Mesothelial cell of epicardium (in vitro differentiated cells): ENCODE measurements at places on chromosomes 6 and 20. TPM values are rescaled to one million over a fixed set of nuclear protein-coding genes. Genes with fewer than 3 reads are reported as not detected.

DNA sequence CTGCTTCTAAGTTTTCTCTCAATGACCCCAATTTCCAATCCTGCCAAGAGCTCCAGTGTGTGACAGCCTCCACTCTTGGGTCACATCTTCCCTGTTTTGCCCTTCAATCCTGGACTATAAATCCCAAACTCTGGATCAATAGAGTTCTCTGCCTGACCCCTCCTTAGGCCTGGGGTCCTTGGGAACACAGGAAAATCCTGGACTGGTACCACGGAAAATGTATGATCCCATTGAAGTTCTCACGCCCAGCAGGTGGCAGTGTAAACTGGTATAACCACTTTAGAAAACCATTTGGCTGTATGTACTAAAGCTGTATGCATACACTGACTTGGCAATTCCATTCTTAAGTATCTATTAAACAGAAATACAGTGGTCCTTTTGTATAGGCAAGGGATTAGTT, 98.0 kb downstream of the SNAP25 start:
- peaks cover 8% of the 10 kb centered on the region for H3K4me1 ChIP-seq
- H3K27ac ChIP-seq = no peak overlapping the region
- no peak for DNase-seq
- H3K36me3 ChIP-seq = no peaks in the 10 kb centered on the region

GRCh38 chr6:14735956-14736486, 509.8 kb upstream of the JARID2 start:
- peaks cover 6% of the 10 kb centered on the region for H3K4me1 ChIP-seq
- no peak for DNase-seq
- H3K36me3 ChIP-seq = no peaks in the 10 kb centered on the region

DNA sequence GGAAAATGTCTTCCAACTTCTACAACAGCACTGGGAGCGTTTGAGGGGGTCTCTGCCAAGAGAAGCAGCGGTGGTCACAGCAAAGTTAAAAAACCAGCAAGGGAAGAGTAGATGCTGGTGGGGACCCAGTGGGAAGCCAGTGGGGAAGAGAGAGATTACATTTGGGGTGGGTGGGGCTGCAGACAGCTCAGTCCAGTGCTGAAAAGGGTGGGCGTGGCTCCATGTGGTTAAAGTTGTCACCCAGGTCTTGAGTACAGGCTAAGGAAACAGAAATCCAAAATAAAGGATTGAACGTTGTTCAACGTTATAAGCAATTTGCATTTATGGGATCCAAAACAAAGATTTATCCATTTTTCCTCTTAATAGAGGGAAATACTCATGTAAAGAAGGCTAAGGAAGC, 106.3 kb upstream of the LY86 start:
- H3K4me1 ChIP-seq = no peaks in the 10 kb centered on the region
- no peak for DNase-seq
- H3K27me3 ChIP-seq = peaks cover 48% of the 10 kb centered on the region

DNA sequence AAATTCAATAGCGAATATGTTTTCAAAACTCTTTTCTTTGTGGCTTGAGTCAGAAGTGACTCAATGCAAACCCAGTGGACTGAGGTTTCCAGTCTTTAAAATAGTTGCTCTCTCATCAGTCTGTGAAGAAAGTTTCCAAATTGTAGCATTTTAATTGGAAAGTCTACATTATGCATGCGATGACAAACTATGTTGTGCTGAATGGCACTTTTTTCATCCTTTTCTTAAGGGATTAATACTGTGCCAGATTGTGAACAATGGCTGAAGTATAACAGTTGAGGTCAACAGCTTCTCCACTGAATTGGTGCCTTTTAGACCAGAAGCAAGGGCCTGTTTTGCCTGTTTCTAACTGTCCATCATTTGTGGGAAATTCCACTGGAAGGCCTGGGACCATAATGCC, 377.1 kb downstream of the BTBD9 start:
- H3K27me3 ChIP-seq = no peaks in the 10 kb centered on the region
- H3K36me3 ChIP-seq = peaks cover 2% of the 10 kb centered on the region
- DNase-seq = no peak
- peak overlapping the region; percentile 96 for H3K27ac ChIP-seq
- H3K4me3 ChIP-seq = no peak overlapping the region

LRRN4 gene
- total RNA-seq = 75.4 to 89.5 TPM (median 78.8 TPM) in 3 replicates

DNA sequence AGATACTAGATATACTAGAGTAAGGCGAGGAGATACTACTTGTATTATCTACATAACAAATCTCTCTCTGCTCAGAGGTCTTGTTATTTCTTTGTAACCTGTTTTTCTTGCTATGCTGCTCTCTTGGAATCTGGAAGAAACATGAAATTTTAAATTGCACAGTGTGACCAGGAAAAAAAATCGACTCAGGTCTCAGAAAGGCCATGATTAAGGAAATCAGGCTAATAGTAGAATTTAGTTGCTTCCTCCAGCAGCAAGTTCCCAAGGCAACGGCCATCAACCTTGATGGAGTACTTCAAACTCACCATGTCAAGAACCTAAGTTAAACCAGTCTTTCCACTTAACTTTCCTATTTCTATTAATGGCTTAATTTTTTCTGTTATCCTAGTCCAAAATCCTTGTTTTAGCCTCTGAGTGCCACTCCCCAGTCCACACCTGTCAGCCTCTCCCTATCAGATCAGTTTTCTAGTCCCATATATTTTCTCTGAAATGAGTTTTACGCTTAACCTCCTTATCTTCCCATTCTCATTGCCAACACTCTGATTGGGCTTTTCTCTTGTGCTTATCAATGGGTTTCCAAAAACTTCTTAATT, 87.7 kb upstream of the BEND3 start:
- DNase-seq = no peak
- H3K4me3 ChIP-seq = no peak overlapping the region
- no peak overlapping the region for H3K27ac ChIP-seq
- no peaks in the 10 kb centered on the region for H3K27me3 ChIP-seq

TMEM170B gene
- 5.6 to 6.1 TPM (median 5.7 TPM) in 3 replicates for total RNA-seq

EPPIN gene
- not detected in 3 replicates for total RNA-seq

BPIFA1 gene
- total RNA-seq = not detected in 3 replicates

DNA sequence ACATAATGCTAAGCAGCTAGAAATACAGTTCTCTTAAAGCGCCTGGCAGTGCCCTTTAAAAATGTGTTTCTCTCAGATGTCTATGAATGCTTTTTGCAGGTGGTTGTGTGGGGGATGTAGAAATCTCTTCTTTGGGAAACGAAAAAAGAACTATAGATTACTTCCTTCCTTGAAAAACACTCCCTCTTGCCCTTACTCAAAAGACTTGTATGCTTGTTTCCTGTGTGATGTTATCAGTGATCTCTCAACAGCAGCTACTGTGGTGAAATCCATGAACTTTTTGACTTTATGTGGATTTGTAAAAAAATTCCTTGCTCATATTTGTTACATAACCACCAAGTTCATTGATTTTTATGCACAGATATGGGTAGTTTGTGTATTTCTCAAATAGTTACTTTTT, 916.5 kb downstream of the QKI start:
- DNase-seq = no peak
- H3K4me1 ChIP-seq = peaks cover 11% of the 10 kb centered on the region
- no peaks in the 10 kb centered on the region for H3K36me3 ChIP-seq
- H3K27me3 ChIP-seq = no peaks in the 10 kb centered on the region
- H3K4me3 ChIP-seq = no peak overlapping the region

DNA sequence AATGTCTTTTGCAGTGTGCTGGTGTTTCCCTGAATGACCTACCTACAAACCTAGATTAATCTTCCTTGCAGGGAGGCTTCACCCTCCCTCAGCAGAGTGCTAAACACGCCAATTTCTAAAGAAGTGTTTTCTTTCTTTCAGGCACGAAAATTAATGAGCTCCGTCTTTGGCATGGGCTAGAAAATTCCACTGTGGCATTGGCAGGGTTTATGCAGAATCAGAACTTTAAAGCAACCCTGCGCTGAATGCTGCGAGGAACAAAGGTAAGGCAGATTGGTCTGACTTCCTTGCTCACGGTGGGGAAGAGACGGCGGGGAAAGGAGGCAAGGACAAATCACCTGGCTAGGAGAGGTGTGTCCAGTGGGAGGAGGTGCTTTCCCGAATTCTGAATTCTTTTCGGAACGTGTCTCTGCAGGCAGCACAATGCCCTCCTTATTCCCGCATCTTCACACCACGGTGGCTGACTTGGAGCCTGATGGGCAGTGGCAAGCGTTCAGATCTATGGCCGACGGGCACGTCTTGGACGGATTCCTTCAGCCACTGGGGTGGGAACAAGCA, 6.2 kb upstream of the BANF2 start:
- H3K4me1 ChIP-seq = peaks cover 15% of the 10 kb centered on the region
- DNase-seq = no peak
- no peaks in the 10 kb centered on the region for H3K27me3 ChIP-seq
- H3K36me3 ChIP-seq = no peaks in the 10 kb centered on the region
- H3K27ac ChIP-seq = no peak overlapping the region

THBD gene
- total RNA-seq = 0.68 to 0.85 TPM (median 0.82 TPM) in 3 replicates

DEFB124 gene
- not detected in 3 replicates for total RNA-seq

- H3K36me3 ChIP-seq = peaks cover 3% of the 10 kb centered on the region
- H3K4me1 ChIP-seq = no peaks in the 10 kb centered on the region
- H3K4me3 ChIP-seq = no peak overlapping the region
- no peak for DNase-seq
These were observed 35.4 kb upstream of the PBOV1 start for GRCh38 chr6:138253731-138254130.

RNF217 gene
- 49.8 to 54.9 TPM (median 51.1 TPM) in 3 replicates for total RNA-seq

- peaks cover 6% of the 10 kb centered on the region for H3K36me3 ChIP-seq
- DNase-seq = no peak
- no peak overlapping the region for H3K4me3 ChIP-seq
These were observed 59.2 kb downstream of the PHACTR3 start for GRCh38 chr20:59663513-59664060.

LST1 gene
- 0.60 to 0.77 TPM in 2 of 3 replicates, not detected in the other for total RNA-seq

- peaks cover 3% of the 10 kb centered on the region for H3K27me3 ChIP-seq
- H3K27ac ChIP-seq = peak overlapping the region; percentile 62
- H3K4me1 ChIP-seq = peaks cover 43% of the 10 kb centered on the region
- no peak for DNase-seq
These were observed 294.2 kb downstream of the FOXC1 start for GRCh38 chr6:1903780-1904465.

DNA sequence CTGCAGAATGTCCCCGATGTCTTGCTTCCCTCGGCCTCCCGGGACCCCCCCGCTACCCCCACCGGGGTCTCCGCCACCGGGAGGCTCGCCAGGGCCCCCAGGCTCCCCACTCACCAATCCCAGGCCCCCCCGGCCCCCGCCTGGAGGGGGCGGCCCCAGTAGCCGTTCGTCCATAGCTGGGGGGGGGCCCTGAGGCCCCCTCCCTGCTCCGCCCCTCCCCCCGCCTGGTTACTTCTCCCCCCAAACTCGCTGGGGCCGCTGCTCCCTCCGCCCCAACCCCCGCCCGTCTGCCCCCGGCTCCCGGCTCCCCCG, 304 bp downstream of the PBX2 start:
- peak overlapping the region; percentile 86 for H3K4me3 ChIP-seq
- DNase-seq = no peak
- peaks cover 17% of the 10 kb centered on the region for H3K36me3 ChIP-seq
- peaks cover 71% of the 10 kb centered on the region for H3K4me1 ChIP-seq

DNA sequence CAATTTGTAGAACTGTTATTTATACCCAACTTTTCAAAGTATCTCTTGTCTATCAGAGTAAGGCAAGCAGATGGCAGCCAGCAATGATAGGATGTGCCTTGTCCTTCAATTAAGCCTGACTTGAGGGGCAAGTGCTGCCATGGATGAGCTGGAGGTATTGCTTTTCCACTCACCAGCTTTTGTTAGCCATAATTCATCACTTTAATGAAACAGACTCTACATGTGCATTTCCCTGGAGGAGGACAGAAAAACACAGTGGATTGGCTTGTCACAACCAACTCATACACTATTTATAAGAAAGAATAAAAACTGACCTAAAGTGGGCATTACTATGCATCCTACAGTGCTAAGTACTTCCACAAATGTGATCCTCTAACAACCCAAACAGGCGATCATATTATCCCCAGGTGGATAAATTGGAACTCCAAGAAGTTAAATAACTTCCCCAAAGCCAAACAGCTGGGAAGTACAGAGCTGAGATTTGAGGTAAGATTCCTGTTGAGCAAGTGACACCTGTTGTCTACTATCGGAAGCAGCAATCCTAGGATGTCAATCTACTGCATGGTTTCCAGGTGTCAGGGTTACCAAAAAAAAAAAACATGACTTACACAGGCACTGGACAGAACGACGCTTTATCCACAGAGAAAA, 73.9 kb upstream of the NRSN1 start:
- H3K4me1 ChIP-seq = peaks cover 28% of the 10 kb centered on the region
- no peak overlapping the region for H3K4me3 ChIP-seq
- peak overlapping the region; percentile 85 for H3K27ac ChIP-seq
- DNase-seq = no peak

FLOT1 gene
- 96.5 to 101 TPM (median 99.8 TPM) in 3 replicates for total RNA-seq

DNA sequence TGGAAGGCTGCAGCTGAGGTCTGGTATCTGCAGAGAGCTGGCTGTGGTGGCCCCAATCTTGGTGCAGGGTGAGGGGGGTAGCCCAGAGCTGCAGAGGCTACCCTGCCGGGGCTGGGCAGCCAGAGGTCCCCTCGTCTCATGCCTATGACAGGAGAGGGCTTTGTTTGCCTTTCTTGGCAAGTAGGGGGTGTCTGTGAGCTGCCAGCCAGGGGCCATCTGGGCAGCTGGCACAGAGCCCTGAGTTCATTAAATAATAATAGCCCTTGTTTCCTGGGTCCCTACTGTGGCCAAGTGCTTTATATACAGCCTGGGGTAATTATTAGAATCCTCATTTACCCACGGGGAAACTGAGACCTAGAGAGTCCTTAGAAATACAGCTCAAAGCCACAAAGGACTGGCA, 66.6 kb downstream of the EZR start:
- no peaks in the 10 kb centered on the region for H3K36me3 ChIP-seq
- no peaks in the 10 kb centered on the region for H3K27me3 ChIP-seq
- no peak overlapping the region for H3K4me3 ChIP-seq
- peaks cover 39% of the 10 kb centered on the region for H3K4me1 ChIP-seq
- DNase-seq = no peak
- H3K27ac ChIP-seq = peak overlapping the region; percentile 72
